Stimulated activated CD4-positive, alpha-beta T cell treated with anti-CD3 and anti-CD28 coated beads, Interleukin-15, amount 100 ng/mL, for 1 hour (primary cell): ENCODE measurements at places on chromosomes 4 and X.

- DNase-seq: no peak
Measured at GRCh38 chr4:41611881-41612871, 74.2 kb downstream of the LIMCH1 start.

DNA sequence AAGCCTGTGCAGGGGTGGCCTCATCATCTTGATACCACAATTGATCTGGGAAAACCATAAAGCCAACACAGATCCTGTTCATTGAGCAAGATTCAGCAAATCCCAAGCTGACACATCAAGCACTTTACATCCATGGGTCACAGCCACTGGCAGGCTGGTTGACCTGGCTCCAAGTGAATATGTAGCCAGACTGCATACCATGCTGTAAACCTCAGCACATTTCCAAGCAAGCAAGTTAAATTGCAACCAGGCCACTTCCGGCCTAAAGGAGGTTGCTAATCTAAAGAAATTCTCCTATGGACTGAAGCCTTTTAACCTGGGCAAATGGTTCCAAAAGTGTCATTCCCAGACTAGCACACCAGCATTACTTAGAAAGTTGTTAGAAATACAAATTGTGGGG, 54.4 kb upstream of the USP26 start:
- no peak for DNase-seq

DNA sequence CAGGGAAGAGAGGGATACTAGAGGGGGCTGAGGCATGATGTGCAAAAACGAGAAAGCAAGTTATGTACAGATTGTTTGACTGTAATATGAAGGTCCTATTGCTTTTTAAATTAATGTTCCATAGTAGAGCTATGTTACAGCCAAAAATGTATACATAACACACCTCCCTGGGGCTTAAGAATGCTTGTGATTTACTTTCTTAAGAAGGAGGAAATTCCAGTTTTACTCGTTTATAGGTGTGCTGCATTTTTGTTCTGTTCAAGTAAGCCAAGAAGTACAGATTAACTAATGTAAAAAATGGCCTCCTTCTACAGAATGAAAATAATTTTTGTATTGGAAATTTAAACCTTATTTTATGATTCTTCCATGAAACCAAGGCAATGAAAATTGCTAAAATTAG, 614.4 kb upstream of the NR3C2 start:
- no peak for DNase-seq

GRCh38 chr4:84697615-84698201, 114.8 kb downstream of the CDS1 start:
- no peak for DNase-seq

DNA sequence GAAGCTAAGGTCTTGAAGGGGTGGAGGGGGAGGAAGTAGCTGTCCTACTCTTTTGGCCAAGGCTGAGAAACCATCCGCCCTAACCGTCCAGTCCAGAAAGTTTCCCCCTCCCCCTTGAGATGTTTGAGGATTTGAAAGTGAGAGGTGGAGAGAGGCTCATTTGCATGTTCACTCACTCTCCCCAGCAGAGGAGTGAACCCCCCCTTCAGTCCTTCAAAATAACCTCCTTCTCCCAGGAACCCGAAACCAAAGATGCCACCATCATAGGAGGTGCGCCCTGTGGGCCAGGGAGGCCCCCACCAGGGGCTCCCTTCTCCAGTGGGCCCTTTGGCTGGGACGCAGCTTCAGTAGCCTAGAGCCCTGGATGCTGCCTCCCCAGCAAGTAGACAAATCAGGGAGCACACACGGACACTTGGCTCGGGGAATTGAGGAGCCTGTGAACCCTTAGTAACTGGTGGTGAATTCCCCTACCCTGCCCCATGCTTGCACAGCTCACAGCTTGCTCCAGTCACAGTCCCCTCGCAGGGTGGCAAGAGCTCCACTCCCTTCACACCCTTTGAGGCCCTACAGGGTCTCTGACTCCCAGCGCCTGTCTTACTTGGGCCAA, 25.6 kb downstream of the ELF4 start:
- DNase-seq: no peak

GRCh38 chr4:147076179-147076578, 130.5 kb upstream of the TTC29 start:
- no peak for DNase-seq

GRCh38 chr4:4460759-4461158, 73.9 kb downstream of the NSG1 start:
- no peak for DNase-seq

DNA sequence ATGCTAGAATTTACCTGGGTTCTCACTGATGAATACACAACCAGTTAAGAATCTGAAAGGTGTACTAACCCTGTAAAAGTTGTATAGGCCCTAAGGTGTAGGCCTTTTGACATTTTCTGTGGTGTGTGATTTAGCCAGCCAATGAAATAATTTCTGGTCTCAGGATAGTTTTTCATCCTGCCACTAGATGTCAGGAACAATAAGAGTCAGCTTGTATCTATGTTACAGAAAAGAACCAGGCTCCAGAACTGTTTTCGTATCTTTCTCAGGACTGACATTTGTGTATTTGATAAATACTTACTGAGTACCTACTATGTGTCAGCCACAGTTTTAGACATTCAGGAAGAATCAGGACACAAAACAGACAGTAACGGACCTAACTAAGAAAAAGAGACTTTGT, 673.6 kb upstream of the TENM3 start:
- no peak for DNase-seq

- no peak for DNase-seq
Measured at GRCh38 chr4:140762202-140762601, 6.0 kb upstream of the TBC1D9 start.

DNA sequence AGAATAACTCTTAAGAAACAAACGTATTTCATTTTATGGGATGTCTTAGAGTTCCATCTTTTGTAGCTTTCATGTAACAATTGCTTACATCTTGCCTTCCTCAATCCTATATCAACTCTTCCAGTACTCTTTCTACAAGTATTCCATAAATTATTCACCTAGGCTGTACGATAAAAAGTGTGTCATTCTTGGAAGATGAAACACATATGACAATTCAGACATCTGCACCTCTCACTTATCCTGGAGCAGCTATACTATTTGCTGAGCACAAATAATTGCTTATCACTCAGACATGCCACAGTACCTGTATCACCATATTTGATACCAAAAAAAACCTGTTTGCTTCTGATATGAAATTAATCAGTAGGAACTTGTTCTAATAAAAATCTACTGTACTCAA, 1.0 kb downstream of the POF1B start:
- DNase-seq: no peak

GRCh38 chr4:115515772-115516171, 402.4 kb upstream of the NDST4 start:
- DNase-seq: no peak

- no peak for DNase-seq
Measured at GRCh38 chrX:150192816-150193215, 170.3 kb upstream of the MAMLD1 start.

DNA sequence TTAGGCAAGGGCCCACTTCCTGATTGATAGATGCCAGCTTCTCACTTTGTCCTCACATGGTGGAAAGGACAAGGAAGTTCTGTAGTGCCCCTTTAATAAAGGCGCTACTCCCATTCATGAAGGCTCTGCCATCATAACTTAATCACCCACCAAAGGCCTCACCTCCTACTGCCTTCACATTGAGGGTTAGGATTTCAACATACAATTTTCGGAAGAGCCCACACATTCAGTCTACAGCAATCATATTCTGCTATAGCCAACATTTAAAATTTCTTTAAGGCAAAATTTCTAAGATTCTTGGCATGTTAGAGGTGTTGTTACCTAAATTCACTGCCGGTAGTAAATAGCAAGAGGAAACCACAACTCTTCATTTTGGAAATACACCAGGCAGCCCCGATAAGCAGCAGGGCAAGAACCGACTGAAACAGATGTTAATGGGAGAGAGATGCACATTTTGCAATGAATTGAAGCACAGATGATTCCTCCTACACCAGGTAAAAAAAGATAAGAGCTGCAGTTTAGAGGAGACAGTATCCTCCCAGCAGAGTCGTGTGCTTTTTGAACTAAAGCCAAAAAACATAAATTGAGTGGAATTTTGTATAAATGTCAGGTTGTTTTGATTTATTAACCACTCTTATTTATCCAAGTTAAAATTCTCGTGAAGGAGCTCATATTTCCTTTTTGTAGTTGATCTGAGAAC, 594.9 kb downstream of the KCTD8 start:
- no peak for DNase-seq

DNA sequence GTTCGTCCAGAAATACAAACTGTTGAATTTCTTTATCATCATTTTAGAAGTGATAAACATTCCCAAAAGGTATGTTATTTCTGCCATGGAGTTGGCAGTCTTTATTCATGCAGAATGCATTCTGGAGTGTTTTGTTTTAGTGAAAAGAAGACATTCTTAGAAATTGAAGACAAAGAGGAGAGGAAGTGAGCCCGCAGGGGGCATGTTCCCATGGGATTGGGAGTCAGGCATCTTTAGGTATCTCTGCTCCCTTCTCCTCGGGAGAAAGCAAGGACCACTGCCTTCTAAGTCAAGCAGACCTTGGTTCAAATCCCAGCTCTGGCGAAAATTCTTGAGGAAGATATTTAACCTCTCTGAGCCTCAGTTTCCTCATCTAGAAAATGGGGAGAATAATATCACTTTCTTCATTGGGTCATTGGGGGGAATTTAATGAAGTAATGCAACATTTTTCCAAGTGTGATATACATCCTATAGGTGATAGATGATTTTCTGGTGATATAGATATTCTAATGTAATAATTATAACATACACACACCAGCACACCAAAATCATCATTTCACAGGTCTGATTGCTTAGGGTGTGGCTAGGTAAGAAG, 26.5 kb upstream of the CHRNA9 start:
- no peak for DNase-seq

- no peak for DNase-seq
Measured at GRCh38 chr4:15238720-15239119, 189.1 kb upstream of the C1QTNF7 start.

DNA sequence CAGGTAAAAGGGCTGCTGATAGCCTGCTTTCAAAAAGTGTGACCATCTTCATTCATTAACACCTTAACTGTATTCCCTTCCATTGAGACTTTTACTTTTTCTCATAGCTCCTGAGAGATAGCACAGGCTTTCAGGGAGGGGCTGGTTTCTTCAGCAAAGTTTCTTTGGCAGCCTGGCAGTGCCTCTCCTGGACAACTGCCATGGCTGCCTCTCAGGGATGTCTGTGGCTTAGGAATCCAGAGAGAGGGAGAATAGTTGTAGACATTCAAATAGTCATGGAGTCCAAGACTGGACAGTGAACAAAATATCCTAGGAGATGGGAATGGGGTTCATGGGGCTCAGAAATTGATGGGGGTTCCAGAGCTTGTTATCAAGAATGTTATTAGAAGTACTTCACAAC, 81.1 kb downstream of the FAM47B start:
- DNase-seq: no peak

- DNase-seq: no peak
Measured at GRCh38 chr4:31007858-31008257, 287.7 kb downstream of the PCDH7 start.

- no peak for DNase-seq
Measured at GRCh38 chr4:173642509-173642908, 112.5 kb upstream of the HAND2 start.

- no peak for DNase-seq
Measured at GRCh38 chr4:168900080-168900479, 110.0 kb downstream of the CBR4 start.

DNA sequence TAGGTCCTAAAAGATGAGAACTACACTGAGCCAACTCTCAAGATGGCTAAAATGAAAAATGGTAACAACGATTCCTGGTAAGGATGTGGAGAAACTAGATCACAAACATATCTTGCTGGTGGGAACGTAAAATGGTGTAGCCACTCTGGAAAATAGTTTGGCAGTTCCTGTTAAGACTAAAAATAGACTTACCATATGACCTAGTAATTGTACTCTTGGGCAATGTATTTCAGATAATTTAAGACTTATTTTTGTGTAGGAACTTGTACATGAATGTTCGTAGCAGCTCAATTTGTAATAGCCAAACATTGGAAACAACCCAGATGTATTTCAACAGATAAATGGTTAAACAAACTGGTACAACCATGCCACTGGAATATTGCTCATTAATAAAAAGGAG, 106.2 kb downstream of the HDAC8 start:
- DNase-seq: no peak

GRCh38 chr4:78937837-78938236, 1.4 kb downstream of the PAQR3 start:
- DNase-seq: no peak

GRCh38 chrX:140141444-140142029, 176.2 kb upstream of the CXorf66 start:
- DNase-seq: no peak

DNA sequence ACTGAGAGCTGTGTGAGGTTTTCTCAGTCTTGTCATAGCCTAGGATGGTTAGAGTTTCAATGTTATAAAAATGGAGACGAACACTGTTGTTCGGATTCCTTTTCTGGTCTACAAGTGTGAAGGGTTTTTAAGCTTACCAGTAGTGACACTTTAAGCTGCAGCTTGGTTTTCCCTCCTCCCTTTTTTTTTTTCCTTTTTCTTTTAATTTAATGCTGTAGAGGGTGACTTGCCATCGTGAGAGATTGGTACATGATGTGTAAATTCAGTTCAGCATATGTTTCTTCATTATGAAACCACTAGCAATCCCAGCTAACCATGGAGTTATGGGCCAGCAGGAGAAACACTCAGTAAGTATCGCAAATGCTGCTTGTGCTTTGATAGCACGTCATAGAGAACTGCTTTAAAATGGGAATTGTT, 165.0 kb downstream of the RAPGEF2 start:
- DNase-seq: no peak

DNA sequence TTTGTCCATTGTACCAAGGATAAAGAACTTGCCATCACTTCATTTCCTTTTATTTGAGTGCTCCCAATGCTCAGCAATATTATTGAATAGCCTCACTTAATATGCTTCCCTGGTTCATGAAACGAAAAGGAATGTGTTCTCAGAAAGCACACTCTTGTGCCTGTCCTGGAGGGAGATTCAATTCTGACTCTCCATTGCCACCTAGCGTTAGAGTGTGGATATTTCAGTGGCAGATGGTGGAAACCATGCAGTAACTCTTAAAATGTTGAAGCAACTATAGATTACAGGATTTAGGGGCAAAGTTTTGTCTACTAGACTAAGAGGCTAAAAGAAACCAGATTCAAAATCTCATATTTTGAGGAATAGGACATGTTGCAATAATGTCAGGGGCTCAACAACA, 36.0 kb downstream of the GAB3 start:
- no peak for DNase-seq

GRCh38 chr4:107743532-107743931, 23.5 kb upstream of the PAPSS1 start:
- no peak for DNase-seq

GRCh38 chr4:113209153-113209552, 159.7 kb downstream of the ANK2 start:
- no peak for DNase-seq

DNA sequence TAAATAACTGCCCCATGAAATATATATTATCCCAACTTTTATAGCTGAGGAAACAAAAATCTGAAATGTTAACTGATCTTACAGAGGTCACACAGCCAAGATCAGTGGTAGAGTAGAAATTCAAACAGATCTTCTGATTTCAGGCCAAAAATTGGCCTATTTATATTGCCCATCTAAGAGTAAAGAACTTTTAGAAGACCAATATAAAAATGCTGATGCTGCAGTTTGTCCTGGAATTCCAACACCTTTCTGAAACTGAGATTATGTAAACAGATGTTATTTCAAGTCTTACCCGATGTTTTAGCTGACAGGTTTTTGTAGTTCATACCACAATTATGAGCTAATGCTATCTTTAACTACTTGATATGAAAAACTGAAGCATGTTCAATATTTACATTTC, 51.1 kb downstream of the SPANXN3 start:
- DNase-seq: no peak
